ENCODE measurements at places on chromosomes 3 and 15.

DNA sequence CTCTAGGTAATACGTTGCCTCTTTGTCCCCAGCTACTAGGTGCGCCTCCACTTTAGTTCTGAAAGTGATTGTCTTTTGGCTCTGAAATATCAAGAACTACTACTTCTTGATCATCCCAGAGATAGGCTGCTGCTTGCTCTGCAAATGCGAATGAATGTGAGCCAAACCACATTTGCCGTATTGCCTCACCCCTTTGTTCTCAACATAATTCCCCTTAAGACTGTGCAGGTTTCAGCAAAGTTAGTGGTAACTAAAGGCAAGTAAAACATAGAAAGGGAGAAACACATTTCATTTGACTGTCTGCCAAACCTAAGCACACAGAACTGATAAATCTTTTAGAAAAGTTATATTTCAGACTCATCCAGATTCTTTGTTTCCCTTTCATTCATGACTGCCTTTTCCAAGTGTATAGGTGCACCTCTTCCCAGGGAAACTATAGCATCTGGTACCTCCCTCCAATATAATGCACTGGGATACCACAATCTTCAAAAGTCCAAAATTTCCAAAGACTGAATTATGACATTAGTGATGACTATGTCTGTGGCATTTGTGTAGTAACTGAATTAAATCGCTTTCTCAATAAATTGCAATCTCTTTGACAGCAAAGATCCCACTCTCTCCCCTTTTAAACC is 720.6 kb upstream of the CBLB start:
- DNase-seq, result no peak

DNA sequence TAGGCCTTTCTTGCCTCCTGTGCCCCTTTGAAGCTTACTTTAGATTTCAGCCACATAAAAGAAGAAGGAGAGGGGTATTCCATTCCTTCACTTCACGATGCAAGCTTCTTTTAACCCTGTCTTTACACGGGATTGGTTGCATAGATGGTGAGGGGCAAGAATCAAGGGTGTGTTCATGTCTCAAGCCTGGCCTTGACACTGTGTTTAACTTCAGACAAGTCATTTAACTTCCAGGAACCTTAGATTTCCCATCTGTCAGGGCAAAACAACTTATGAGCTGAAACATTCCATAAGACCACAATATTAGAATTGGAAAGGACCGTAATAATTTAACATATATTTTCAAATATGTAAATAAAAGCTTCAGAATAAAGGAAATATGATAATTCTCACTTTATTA is 344.5 kb downstream of the MFSD1 start:
- no peak for DNase-seq

DNA sequence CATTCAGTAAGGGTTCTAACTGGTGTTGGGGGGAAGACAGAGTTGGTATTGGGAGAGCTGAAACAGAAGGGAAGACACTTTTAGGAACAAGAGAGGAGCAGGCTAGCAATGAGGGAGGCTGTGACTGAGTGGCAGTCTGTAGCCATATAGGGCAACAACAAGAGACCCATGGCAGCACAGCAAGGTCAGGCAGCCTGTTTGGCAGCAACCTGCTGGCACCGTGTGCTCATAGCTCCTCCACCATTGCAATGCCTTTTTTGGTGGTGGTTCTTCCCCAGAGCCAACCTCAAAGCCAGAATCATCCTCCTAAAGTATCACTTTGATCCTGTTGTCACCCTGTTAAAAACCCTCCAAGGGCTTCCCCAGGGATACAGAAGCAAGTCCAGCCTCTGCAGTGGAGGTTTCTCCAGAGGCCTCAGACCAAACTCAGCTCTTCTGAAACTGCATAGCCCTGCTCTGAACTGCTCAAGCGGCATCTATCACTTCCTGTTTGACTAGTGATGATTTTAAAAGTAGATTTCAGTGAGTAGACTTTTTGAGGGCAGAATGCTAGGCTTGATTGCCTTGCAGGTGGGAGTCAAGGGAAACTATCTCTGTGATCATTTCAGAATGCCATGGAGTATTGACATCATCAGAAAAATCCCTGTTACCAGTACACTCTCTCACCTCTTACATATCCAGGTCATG is 176.9 kb downstream of the STAC start:
- no peak for DNase-seq

DNA sequence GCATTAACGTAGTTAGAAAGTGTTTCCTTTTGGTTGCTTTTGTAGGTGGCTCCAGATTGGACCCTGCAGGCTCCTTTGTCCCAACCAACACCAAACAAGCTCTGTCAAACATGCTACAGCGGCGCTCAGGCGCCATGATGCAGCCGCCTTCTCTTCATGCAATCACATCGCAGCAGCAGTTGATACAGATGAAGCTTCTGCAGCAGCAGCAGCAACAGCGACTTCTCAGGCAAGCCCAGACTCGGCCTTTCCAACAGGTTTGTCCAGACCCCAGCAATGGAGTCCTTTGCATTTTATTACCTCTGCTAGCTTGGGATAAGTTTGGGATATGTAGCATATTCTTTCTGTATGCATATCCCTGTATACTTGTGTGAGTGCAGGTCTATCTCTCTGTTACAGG is 10.1 kb upstream of the P2RY12 start:
- no peak for DNase-seq

GRCh38 chr15:40100947-40101905 is 7.5 kb downstream of the BMF start:
- DNase-seq, result no peak

GRCh38 chr15:90875549-90875981 is 7.2 kb downstream of the FURIN start:
- no peak for DNase-seq

DNA sequence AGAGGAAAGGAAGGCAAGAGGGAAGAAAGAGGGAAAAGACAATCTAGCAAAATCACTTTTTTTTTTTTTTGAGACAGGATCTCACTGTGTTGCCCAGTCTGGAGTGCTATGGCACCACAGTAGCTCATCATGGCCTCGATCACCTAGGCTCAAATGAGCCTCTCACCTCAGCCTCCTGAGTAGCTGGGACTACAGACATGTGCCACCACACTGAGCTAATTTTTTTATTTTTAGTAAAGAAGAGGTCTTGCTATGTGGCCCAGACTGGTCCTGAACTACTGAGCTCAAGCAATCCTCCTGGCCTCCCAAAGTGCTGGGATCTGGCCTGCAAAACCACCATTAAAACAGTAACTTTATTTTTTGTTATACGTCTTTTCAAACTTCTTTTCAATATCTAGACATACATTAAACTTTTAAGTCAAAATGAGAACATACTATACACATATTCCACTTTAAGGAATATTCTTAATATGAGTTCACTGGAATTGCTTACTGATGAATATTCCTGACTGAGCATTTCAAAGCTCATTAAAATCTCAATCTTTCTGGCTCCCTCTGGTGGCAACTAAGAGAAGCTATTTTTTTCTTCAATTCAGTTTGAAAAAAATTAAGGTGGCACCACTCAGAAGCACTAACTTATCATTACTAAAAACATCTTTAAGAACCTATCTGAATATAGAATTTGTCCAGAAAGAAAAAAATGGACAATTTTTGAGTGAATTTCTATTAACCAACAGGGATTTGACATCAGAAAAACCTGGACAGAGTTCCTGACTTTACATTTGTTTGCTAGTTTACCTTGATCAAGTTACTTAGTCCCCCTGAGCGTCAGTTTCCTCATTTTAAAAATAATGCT is 40.9 kb downstream of the UACA start:
- no peak for DNase-seq

GRCh38 chr3:2684046-2684445 is 426.1 kb downstream of the IL5RA start:
- DNase-seq, result no peak

GRCh38 chr3:194559530-194559929 is 72.7 kb upstream of the ATP13A3 start:
- DNase-seq, result no peak

DNA sequence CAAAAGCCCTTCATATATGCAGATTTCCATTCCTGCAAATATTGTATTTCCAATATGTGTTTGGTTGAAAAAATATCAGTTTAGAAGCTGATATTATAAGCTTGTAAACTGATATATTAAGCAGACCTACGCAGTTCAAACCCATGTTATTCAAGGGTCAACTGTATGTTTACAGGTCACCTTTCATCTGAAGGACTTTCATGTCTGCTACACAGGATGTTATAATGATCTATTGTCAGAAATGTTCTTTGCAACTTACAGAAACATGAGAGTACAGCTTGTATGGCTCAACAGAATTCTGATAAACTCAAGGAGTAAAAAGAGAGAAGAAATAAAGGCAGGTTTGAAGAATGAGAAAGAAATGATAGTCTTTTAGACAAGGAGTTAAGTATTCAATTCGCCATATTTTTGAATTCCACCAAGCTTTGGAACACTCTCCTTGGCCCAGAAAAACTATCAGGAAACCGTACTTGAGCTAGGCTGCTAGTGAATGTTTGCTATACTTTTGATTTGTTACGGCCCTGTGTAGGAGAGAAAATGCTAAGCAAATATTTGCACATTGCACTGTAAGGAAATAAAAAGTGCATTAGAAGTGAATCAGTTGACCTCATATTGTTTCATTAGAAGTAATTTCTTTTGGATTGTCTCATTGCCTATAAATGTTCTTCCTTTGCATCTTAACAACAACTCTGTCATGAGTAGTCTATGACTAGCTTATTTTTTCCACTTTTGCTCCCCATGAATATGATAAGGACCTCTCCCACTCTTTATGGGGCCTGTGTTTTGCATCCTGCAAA is 81.2 kb downstream of the NEK11 start:
- no peak for DNase-seq

GRCh38 chr3:135081451-135081850 is 286.4 kb downstream of the EPHB1 start:
- DNase-seq, result no peak

DNA sequence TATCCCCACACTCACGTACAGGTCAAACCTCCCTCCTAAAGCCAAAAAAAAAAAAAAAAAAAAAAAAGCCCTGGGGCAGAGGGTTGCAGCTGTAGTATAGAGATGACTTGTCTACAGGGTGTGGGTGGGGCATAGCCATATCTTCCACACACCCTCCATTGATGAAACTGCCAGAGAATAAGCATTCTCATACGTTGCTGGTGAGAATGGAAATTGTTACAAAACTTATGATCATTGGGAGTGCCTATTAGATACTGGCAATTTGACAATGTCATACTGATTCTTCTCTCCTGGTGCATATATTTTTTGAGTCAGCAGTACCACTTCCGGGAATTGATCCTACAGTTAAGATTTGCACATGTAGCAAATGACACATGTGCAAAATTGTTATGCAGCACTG is 11.0 kb upstream of the CTNNB1 start:
- no peak for DNase-seq

- no peak for DNase-seq
Observed at GRCh38 chr15:77622934-77623754, 9.6 kb downstream of the LINGO1 start.

DNA sequence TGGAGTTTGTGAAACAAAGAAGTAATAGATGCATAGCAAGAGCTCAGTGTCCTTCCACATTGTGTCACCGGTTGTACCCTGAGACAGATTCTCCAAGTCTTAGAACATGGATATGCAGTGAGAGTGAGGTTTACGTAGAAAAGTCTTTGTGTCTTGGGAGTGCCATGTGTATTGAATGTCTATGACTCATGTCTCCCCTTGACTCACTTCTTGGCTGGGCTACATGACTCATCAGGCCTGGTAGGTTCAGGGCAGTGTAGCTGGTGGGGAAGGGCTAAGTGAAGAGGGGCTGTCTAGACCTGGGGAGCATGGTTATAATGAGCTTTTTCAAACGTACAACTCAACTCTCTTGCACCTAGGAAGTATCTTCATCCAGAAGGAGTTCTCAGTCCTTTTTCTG is 167.4 kb downstream of the GAP43 start:
- DNase-seq, result no peak

GRCh38 chr15:20357481-20358065 is 184.0 kb downstream of the GOLGA6L6 start:
- no peak for DNase-seq

DNA sequence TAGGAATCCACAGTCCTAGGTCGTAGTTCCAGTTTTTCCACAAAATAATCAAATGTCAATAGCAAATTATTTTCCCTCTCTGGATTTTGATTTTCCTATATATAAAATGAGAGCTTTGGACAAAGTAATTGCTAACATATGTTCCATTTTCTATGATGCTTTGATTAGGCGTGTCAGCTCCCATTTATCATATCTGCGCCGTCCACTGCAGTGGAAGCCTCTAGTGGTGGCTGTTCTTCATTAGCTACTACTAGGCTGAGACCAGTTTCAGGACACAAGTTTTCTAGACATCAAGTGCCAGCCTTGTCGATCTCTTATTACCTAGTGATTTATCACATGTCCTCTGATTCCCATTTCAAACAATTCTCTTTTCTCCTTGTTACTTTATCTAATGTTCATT is 271.5 kb downstream of the TUSC7 start:
- DNase-seq, result no peak

DNA sequence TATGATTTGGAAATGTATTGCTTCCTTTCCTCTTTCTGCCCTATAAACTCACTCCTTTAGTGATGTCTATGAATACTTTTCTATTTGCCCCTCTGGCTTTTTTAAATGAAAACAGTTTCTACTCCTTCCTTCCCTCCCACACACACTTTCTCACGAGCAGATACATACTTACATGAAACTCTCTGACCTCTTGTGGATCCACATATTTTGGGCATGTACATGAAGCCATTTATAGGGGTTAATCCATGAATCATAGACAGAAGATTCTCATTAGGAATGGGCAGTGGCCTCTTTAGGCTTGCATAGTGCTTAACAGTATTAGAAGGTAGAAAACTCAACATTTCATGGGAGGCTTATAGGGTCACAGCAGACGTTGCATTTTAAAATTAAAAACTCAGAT is 24.8 kb downstream of the ANAPC13 start:
- DNase-seq, result no peak

DNA sequence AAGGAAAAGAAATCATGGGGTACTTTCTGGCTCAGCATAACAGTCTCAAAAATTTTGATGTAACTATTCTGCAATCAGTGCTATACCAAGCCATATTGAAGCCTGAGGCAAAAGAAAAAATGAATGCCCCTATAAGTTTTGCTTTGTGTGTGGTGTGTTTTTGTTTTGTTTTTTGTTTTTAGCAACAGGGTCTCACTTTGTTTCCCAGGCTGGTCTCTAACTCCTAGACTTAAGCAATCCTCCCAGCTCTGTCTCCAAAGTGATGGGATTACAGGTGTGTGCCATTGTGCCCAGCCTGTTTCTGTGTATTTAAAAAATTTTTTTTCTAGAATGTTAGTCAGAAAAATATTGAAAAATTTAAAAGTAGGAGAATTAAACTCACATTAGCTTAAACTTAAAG is 93.2 kb downstream of the ZNF280D start:
- no peak for DNase-seq

- DNase-seq, result no peak
Observed at GRCh38 chr3:190444006-190444405, 5.7 kb downstream of the TMEM207 start.

GRCh38 chr15:95684126-95684525 is 646.4 kb upstream of the NR2F2 start:
- no peak for DNase-seq

DNA sequence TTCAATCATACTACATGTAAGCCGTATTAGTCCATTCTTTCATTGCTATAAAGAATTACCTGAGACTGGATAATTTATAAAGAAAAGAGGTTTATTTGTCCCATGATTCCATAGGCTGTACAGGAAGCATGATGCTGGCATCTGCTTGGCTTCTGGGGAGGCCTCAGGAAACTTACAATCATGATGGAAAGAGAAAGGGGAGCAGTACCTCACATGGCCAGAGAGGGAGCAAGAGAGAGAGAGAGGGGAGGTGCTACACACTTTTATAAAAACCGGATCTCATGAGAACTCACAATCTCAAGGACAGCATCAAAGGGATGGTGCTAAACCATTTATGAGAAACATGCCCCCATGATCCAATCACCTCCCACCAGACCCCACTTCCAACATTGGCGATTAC is 14.3 kb upstream of the CLASP2 start:
- DNase-seq, result no peak

Data from NCI-H2107 (cell line).